Daoy (cell line): ENCODE measurements at places on chromosomes 1 and 21. TPM values are rescaled to one million over a fixed set of nuclear protein-coding genes. Genes with fewer than 3 reads are reported as not detected.
A peak's percentile ranks its signal among the peaks of the same experiment; 100 is the strongest.

- DNase-seq = no peak
Measured at GRCh38 chr1:14390816-14391215, 207.7 kb upstream of the KAZN start.

- no peak for DNase-seq
Measured at GRCh38 chr1:164886101-164886500, 327.1 kb downstream of the PBX1 start.

- DNase-seq = no peak
Measured at GRCh38 chr1:201088395-201088794, 23.8 kb downstream of the CACNA1S start.

- peak; percentile 41 for DNase-seq
Measured at GRCh38 chr1:5991381-5992025, 722 bp downstream of the NPHP4 start.

GRCh38 chr1:156540955-156541354 is 31.4 kb downstream of the IQGAP3 start:
- DNase-seq = no peak

The KLF17 gene
- total RNA-seq = not detected in 2 replicates

The RGSL1 gene
- not detected in 2 replicates for total RNA-seq
